ENCODE measurements at places on chromosomes 5 and 9. TPM values are rescaled to one million over a fixed set of nuclear protein-coding genes. Genes with fewer than 3 reads are reported as not detected.

DNA sequence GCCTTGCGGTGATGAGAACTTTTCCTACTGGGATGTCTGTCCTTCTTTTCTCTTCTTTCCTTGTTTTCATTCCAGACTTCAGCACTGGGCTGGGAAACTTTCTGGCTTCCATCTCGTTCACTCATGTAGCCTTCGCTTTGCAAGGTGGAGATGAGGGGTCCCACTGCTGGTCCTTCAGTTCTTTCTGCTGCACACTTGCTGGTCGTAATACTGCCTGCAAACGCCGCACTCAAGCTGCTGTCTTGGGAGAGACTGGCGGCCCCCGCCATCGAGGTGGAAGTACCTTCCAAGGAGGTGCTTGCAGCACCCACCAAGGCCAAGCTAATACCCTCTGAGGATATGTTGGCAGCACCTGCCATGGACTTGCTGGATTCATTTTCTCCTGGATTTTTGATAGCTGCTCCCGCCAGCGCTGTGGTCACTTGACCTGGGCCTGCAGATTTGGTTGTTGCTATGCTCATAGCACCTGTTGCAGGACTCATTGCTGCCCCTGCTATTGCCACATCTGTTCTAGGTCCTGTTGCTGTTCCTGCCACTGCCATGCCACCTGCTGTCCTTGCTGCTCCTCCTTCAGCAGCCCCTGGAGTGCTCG, 3.0 kb downstream of the GARIN3 start:
- no peak for DNase-seq

DNA sequence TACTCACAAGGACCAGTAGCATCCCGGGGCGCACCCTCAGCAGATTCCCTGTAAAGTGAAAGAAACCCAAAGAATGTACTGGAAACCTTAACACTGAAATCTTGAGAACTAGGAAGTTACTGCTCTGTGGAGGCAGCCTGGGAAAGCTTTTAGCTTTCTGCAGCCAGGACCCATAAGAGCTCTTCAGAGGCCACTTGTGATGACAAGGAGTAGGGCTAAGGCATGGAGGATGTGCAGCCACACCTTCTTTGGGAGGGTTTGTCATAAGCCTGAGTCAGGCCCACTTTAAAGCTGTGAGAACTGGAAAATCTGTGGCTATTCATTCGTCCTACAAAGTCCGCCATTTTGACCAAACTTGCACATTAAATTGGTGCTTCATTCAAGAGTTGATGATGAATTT, 291.1 kb upstream of the TLE4 start:
- no peak for DNase-seq

GRCh38 chr9:131627326-131627647, 82.0 kb downstream of the PRRT1B start:
- DNase-seq, result no peak

BHMT2 gene
- total RNA-seq, result 24.5 TPM

BARHL1 gene
- total RNA-seq, result not detected
